Left cardiac atrium (tissue), 4 donors: ENCODE measurements at places on chromosomes 11 and 22.

DNA sequence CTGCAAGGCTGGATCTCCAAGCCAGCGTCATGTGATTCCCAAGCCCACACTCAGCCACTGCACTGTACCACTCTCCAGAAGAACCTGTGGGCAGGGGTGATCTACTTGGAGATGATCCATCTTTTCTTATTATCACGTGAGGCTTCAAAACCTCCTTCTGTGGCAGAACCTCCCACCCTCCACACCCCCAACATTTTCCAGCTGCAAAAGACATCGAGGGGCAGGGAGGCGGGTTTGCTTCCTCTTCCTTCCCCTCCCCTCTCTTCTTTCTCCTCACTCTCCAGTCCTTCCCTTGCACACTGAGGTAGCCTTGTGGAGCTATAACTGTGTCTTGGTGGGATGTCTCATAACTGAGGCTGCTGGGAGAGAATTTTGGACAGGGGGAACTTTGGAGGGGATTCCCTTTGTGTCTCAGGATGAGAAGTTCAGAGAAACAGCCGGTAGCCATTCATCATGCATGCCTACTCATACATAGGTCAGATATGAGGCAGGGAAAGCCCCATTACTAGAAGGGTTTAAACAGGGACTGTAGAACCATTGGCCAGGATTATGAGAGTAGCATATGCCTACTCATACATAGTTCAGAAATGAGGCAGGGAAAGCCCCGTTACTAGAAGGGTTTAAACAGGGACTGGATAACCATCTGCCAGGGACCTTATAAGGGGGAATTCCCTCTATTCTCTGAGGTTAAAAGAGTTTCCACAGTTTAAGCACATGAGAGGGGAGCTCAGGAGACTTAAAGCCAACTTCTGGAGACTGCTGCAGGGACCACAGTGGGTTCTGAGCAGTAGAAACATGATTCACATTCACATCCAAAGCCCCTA lies 420.7 kb upstream of the CADM1 start:
- DNase-seq = no peak

GRCh38 chr11:60129853-60130252 lies 41.4 kb downstream of the MS4A2 start:
- DNase-seq = no peak

DNA sequence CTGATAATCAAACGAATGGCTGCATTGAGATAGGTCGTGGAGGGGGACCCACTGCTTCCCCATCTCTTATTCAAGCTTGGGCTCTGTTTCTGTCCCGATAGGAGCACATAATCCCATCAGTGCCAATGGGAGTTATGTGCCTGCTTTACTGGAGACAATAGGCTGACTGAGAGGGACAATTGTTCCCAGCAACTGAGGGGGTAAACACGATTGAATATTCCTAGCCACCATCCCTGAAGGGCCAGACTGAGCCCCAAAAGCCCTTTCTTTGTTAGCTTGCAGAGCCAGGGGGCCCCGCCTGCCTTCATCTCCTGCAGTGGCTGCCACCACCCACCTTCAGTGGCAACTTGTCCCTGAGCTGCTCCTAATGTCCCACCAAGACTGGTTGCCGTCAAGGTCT lies 172.8 kb upstream of the NAV2 start:
- DNase-seq = no peak

DNA sequence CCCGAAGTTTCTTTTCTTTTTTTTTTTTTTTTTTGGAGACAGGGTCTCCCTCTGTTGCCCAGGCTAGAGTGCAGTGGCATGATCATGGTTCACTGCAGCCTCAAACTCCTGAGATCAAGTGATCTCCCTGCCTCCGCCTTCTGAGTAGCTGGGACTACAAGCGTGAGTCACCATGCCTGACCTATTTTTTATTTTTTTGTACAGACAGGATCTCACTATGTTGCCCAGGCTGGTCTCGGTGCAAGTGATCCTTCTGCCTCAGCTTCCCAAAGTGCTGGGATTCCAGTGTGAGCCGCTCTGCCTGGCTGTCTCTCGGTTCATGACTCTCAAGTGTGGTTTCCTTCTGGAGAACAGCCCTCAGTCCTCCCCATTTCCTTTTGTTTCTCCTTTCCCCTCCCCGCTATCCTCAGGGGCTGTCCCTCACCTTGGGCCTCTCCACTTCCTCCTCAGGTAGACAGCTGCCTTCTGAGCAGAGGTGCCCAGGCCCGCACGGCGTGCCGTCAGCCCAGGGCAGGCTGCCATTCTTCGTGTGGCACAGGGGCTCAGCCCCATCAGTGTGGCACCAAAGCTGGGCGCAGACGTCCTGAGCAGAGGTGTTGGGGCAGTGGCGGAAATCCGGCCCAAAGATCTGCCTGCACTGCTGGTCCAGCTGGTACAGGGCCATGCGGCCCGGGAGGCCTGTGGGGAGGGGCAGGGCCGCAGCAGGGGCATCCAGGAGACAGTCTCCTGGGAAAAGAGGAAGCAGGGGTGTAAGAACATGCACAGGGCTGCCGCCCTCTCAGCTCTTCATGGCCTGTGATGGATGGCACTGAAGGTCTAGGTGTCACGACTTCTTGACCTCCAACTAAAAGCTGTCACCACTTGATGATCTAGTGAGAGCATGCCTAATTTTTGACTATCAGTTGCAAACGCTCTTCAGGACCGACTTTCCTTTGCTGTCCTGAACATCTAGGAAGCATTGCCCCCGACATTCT lies 14.0 kb downstream of the ADAMTS8 start:
- no peak for DNase-seq

DNA sequence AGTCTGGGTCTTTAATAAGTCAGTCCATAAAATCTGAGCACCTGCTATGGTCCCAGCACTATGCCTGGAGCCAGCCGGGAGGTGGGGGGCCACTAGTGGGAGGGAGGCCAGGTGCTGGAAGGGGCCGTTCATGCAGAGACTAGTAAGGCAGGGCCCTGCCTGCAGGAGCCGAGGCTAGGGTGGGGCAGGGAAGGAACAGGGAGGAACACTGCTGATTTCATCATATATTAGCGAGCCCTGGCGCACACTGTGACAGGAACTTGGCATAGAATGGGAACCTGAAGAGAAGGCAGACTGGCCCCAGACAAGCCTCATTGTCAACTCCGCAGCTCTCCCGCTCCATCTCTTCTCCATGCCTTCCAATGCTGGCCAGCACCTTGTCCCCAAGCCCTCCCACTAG lies 7.1 kb downstream of the VSIG10L2 start:
- peak; percentile 66 for DNase-seq

DNA sequence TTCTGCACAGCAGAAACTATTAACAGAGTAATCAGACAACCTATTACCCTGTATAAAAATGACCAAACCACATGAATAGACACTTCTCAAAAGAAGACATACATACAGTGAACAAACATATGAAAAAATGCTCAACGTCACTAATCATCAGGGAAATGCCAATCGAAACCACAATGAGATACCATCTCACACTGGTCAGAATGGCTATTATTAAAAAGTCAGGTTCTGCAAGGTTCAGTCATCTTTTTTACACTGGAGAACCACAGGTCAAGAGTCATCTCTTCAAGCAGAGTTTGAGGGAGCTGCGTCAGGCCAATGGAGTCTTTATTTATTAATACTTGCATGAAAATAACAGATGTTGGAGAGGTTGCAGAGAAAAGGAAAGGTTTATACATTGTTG lies 40.4 kb downstream of the RCN1 start:
- DNase-seq = no peak

- DNase-seq = no peak
These were observed 849.1 kb upstream of the API5 start for GRCh38 chr11:42462558-42463310.

GRCh38 chr11:75733431-75734107 lies 15.9 kb downstream of the MOGAT2 start:
- DNase-seq = no peak

DNA sequence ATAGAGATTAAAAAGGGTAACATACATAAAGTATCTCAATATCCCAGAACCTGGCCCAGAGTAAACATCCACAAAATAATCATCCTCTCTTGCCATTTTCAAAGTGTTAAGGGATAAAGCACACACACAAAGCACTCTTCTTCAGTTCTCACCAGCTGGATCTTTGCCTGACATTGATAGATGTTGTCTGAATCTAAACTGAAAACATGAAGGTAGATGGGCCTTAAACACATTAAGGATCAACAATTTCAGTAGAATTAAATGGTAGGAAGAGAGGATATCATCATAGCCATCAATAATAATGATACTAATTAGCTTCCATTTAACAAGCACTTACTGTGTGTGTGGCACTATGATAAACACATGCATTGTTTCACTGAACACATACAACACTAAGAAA lies 261.1 kb downstream of the OPCML start:
- no peak for DNase-seq

DNA sequence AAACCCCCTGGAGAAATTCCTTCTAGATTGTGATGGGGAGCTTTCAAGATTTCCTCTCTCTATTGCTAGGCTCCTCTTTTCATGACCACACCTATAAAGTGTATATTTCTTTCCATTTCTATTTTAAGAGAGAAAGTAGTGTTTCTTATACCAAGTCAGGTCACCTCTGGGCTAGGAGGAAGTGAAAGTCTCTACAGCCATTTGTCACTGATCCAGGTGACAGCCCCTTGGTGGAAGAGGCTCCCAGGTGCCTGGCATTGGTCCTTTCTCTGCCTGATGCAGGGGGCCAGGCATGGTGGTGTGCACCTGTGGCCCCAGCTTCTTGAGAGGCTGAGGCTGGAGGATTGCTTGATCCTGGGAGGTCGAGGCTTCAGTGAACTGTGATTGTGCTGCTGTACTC lies 64.7 kb downstream of the DHCR7 start:
- no peak for DNase-seq

DNA sequence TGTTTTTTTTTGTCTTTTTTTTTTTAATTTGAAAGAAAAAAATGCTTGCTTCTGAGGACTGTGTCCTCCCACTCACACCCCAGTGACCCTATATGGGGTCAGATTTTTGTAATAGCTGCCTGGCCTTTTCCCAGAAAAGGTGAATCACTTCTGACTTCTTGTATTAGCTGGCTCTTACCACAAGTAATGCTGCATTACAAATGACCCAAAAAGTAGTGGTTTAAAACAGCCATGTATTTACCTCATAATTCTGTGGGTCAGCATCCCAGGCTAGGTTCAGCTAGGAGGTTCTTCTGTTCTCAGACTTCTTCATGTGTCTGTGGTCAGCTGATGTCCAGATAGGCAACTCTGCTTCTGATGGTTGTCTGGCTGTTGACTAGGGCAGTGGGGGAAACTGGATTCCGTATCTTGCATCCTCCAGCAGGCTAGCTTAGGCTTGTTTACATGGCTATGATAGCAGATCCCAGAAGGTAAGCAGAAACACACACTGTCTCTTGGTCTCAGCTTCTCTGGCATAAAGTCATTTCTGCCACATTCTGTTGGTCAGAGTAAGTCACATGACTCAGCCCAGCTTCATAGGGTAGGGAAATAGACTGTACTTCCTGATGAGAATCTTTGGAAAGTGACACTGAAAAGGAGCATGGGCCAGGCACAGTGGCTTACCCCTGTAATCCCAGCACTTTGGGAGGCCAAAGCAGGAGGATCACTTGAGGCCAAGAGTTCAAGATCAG lies 19.5 kb downstream of the LHFPL7 start:
- no peak for DNase-seq

DNA sequence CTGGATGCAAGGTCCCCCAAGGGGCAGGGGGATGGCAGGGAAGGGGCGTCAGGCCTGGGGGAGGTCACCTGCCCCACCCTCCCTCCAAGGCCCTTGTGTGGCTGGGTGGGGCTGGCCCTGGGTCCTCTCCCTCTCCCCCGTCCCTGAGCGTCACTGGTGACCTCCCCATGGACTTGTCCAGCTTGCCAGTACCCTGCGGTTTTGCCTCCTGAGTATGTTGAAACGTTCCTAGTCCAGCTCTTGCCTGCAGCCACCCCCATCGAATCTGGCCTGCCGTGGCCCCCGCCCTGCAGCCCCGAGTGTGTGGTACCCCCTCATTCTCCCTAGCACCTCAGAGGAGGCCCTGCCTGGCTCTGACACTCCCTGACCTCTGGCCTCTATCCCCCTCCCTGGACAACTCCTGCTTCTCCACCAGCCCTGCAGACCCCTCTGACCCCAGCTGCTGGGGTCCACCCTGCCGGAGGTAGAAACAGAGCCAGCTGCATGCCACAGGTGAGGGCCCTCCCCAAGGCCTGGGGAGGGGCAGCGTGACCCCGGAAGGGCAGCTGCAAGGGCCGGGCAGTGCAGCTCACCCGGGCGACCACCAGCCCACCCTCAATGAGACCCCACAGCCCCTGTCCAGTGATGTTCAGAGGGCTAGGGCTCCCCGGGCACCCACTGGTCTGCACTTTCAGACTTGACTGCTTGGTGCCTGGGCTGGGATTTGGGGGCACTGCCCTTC lies 4.1 kb upstream of the MUC6 start:
- DNase-seq = peak; percentile 19

GRCh38 chr11:117722082-117722481 lies 74.9 kb downstream of the DSCAML1 start:
- DNase-seq = no peak

DNA sequence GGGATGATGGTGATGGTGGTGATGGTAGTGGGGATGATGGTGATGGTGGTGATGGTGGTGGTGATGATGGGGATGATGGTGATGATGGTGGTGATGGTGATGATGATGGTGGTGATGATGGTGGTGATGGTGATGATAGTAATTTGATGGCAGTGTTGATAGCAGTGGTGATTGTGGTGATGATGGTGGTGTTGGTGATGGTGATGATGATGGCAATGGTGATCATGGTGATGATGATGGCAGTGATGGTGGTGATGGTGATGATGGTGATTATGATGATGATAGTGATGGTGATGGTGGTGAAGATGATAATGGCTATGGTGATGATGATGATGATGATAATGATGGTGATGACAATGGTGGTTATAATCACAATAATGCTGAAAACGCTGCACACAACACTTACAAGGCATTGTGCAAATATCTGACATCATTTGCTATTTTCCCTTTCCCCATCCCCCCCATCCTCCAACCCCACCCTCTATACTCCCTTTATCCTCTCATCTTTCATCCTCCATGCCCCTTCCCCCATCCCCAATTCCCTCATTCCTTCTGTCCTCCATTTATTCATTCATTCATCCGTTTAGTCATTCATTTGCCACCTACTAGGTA lies 230.1 kb downstream of the BRD1 start:
- DNase-seq = no peak

DNA sequence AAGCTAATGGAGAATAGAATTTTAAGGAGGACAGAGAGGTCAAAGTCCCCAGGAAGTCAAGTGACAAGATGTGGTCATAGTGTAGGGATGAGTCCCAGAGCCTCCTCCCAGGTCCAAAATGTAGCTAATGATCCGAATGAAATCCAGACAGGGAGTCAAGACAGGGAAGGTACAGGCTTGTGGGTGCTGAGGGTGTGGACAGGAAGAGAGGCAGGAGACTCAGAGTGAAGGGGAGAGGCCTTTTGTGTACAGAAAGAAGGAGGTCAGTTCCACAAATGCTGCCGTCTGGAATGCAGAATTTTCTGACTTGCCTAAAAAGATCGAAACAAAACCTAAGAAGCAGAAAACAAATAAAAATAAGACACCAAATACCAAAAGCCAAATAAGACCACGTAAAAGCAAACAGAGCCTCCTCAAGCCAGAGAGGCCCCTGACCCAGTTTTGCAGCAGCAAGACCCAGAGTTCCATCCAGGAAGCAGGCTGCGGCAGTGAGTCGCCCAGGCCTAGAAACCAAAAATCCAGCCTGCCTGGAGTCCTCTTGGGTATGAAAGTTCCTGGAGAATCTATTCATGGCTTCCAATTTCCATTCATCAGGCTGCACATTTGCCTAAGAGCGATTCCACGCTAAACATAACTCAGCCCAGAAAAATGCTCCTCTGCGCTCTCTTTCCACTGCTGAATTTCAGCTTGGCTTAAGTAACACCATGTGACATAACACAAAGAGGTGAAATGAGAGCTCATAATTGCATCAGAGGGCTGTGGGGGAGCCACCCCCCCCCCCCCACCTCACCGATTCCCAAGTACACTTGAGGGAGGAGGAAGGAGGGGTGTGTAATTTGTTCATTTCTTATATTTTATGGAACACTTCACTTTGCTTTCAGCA lies 71.2 kb downstream of the KIRREL3 start:
- no peak for DNase-seq
